ENCODE measurements at places on chromosomes 5 and 9.

- DNase-seq: no peak
These were observed 6.2 kb upstream of the SLC1A3 start for GRCh38 chr5:36599986-36600779.

DNA sequence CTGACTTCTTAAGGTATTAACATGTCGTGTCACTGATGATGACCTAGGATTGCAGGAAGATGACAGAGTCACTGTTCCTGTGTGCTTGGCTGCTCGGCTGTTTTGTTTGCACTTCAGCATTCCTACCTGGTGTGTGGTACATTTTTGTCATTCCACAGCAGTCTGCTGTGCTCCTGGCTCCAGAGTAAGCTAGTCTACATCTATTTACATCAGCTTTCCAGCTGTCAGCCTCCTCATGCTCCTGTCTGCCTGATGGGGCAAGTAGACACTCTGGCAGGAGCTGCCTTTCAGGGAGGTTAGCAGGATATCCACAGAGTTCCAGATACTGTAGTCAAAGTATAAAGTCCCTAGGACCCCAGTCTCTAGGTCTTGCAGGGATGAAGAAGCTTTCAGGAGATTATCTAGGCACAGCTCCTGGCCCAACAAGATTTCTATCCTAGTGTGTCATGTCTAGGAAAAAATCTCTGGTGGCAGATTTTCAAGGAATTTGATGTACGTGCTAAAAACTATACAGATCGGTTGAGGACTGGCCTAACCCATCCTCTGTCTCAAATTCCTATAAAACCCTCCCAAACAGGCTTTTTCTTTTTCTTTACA, 28.4 kb downstream of the RUSC2 start:
- DNase-seq: peak; percentile 94

GRCh38 chr5:110951373-110951791, 120.1 kb upstream of the TSLP start:
- peak; percentile 31 for DNase-seq

DNA sequence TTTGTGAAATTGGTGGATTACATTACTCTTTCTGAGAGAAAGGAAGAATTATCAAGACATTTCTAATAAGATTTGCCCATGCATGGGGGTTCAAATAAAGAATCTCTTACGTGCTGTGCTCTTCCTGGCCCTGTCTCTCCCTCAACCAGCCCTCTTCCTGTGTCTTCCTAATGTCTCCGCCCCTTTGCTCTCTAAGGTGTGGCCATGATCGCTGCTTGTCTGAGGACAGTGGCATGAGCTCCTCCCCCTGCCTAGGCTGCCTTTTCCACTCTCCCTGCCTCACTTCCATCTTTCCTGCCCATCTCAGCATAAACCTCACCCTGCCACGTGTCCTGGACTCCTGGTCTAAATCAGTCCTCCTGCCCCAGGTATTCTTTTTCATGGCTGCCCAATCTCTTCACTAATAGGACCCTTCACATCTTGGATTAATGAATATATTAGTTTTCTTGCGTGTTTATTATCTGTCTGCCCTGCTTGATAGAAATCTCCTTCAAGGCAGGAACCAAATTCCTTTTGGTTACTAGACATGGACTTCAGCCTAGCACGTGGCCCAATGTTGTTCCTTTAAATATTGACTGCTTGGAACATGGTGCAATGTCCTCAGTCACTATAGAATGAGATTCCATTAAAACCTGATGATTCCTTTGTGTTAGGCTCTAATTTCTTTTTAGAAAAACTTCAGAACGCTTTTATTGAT, 122.3 kb downstream of the MTRR start:
- no peak for DNase-seq

GRCh38 chr5:79746642-79747569, 57.3 kb downstream of the CMYA5 start:
- DNase-seq: no peak

DNA sequence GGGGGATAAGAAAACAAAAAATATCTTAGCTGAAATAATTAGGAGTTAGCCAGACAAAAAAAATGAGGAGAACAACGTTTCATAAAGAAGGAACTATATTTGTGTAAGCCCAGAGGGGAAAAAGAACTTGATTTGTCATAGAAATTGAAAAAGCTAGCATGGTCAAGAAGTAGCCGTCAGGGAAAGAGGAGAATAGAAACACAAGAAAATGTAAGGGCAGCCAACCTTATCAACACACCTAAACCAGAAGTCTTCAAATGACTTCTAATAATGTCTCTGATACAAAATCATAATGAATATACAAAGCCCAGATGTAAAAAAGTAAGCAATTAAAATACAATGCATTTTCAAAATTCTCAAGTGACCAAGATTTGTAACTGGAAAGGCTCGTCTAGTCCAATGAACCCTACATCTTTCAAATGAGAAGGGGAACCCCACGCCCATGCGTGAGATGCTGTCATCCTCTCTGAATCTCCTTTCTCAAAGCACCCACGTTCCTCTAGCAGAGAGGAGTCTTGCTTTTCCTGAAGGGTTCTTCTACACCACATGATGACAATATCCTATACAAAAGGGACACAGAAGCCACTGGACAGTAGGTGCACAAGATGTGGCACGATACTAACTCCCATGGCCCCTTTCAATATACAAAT, 103.7 kb downstream of the ARL15 start:
- no peak for DNase-seq

GRCh38 chr5:7395432-7395946, 449 bp upstream of the ADCY2 start:
- no peak for DNase-seq

- no peak for DNase-seq
These were observed 162.5 kb downstream of the SPOCK1 start for GRCh38 chr5:137336565-137337120.

DNA sequence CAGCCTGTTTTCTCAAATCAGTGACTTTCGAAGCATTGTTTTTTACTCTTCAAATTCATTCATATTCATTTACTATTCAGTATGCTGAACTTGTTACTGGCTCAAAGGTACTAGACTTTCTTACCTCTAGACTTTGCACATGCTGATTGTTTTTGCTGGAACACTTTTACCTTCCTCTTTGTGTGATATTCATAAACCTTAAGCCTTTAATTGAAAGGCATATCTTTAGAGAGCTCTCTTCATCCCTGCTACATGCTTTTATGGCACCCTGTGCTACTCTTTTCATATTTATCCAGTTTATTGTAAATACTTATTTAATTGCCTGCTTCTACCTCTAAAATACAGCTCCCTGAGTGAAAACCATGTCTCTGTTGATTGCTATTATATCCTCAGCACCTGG, 48.7 kb upstream of the LRRC19 start:
- no peak for DNase-seq

GRCh38 chr5:125776656-125777139, 646.5 kb upstream of the GRAMD2B start:
- DNase-seq: no peak

DNA sequence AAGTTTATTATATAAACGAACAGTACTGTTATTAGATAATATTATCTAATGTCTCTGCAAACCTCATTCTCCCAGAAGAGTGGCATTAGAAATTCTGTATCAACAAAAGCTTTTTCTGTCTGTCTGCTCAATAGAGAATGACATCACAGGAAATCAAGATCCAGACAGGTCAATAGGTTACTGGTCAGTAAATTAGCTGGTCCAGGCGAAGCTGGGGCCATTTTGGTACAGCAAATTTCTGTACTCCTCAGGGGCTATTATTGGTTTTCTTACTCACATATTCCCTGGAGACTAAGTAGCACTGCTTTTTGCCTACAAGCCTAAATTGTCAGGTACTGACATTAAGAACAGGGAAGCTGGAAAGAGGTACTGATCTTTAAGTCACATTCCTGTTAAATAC, 80.5 kb downstream of the PLPP1 start:
- peak; percentile 37 for DNase-seq

DNA sequence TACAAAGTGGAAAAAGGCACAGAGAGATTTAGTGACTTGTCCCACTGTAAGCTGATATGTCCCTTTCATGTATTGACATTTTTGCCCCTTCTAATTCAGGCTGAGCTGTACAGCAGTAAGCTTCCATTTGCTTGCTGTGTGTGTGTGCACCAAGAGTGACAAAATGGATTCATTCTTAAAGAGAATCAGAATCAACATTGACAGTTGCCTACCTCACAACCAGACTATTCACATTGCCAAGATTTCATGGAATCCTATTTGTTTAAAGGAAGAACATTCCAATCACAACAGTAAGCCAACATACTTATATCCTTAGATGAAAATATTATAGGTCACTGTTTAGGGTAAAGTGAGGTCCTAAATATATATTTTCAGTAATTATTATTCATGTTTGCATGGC, 102.6 kb downstream of the TMEM232 start:
- DNase-seq: peak; percentile 27

DNA sequence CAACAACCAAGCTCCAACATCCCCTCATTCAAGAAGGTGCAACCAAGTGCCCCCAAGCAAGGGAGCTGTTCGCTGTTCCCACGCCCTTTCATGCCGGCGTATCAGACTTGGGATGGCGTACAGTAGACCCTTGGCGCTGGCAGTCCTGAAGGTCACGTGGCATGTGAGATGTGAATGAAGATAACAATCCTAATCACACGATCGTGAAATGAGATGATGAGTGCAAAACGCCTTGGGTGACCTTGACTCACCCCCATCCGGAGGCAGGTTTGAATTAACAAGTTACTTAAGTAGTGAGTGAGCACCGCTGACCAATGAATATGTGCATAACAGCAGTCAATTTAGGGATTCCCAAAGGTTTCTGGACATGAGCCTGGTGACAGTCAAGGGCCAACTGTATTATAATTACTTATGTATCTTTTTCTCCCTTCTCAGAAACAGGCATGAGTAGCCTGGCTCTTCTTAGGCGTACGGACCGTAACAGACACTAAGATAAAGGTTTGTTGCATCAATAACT, 150.2 kb downstream of the TTLL11 start:
- DNase-seq: no peak

GRCh38 chr5:112036206-112036605, 279.2 kb upstream of the NREP start:
- DNase-seq: no peak

DNA sequence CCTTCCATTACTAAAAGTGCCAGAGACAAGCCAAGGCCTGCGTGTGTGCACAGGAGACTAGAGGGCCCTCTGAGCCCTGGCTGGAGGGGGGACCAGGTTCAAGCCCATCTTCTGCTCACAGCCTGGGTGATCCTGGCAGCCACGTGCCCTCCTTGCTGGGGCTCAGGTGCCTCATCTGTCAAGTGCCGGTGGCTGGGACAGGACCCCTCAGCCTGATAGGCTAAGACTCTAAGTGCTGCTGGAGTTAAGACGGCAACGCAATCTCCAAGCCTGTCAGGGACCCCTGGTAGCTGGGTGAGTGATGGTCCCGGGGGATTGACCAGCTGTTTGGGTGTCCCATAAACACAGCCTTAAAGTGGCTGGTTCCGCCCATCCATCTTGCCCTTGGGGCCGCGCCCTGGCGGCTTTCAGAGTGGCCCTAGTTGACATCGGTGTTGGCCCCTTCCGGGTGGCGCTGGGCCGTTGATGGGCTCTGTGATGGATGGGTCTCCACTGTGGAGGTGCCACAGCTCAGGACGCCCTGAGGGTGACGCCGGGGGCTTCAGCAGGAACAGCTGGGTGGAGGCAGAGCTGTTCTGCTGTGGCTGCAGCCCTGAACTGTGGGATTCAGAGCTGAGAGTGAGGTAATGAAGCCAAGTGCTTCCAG, 136.2 kb downstream of the BARX1 start:
- no peak for DNase-seq

DNA sequence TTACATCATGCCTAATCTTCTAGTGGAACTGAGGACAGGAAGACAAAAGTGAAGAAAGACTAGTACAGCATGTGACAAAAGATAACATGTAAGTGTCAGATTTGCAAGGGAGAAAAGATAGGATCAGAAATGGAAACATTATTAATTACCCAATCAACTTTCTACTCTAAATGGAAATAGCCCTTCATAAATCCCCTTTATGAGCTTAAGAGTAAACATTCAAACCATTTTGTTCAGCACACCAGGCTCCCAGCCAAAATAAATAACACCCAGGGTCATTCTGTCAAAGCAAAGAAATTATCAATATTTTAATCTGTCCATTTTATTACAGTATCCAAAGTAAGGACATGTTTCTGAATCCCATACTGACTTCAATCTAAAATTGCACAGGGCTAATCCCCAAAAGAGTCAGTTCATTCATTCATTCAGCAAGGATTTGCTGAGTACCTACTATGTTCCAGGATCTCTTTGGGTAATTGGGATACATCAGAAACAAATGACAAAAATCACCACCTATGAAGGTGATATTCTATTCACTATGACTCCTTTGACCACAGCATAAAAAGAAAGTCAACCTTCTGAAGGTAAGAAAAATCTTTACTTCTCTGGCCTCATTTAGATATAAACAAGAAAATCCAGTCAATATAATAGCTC, 5.3 kb downstream of the PRELID2 start:
- DNase-seq: no peak

- DNase-seq: peak; percentile 73
These were observed 95.3 kb upstream of the COL5A1 start for GRCh38 chr9:134546246-134546731.

DNA sequence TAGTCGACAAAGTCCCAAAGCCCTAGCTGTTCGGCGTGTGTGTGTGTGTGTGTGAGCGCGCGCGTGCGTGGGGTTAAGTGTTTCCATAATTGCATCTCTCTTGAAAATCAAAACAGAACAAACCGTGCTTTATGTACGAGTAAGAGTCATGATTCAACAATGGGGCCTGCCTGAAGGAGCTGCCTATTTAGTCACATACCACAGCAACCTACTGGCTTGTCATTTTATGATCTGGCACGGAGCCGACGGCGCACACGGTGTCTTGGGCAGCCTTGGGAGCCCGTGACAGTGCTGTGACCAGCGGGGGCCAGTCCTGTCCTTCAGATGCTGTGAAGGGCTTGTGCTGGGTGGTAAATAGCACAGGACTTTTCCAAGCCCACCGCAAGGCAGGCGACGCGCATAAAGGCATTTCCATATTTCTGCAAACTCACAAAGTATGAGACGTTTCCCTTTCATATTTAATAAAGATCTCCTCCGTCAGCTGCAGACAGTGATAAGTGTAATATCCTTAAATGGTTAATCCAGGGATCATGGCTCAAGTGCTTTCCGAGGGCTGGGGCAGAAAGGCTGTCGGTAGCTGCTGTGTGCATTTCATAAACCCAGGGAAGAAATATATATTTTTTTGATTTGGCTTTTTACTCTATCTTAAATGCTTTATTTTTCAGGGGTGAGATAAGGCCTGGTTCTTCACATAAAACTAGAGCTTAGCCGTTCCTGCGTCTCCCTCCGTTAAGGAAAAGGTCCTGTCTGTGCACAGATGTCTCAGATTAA, 270.2 kb upstream of the IRX1 start:
- DNase-seq: no peak

GRCh38 chr5:20335978-20336377, 348.0 kb upstream of the CDH18 start:
- DNase-seq: no peak

DNA sequence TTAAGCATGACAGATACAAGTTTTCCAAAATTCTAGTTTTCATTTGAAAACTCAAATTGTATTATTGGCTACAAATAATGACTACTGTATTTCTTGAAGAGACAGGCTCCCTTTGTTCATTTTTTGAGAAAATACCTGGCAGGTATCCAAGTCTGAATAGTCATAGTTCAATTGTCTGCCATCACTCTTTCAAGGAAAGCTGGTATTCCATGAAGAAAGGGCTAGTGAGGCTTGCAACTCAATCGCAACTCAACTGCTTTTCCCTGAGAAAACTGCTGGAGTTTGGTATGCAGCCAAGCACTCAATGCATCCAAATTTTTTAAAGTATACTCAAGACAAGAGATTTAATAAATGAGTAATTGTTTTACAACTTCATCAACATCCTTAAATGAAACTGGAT, 61.4 kb upstream of the TRIO start:
- DNase-seq: no peak

- DNase-seq: peak; percentile 33
These were observed 2.8 kb downstream of the CDH6 start for GRCh38 chr5:31196309-31196708.

GRCh38 chr5:178304761-178305645, 72.4 kb upstream of the PHYKPL start:
- no peak for DNase-seq

All from iris pigment epithelial cell (primary cell).